Suppressor macrophage treated with lipopolysaccharide for 1 hour (primary cell): ENCODE measurements at places on chromosomes 7 and 10.

DNA sequence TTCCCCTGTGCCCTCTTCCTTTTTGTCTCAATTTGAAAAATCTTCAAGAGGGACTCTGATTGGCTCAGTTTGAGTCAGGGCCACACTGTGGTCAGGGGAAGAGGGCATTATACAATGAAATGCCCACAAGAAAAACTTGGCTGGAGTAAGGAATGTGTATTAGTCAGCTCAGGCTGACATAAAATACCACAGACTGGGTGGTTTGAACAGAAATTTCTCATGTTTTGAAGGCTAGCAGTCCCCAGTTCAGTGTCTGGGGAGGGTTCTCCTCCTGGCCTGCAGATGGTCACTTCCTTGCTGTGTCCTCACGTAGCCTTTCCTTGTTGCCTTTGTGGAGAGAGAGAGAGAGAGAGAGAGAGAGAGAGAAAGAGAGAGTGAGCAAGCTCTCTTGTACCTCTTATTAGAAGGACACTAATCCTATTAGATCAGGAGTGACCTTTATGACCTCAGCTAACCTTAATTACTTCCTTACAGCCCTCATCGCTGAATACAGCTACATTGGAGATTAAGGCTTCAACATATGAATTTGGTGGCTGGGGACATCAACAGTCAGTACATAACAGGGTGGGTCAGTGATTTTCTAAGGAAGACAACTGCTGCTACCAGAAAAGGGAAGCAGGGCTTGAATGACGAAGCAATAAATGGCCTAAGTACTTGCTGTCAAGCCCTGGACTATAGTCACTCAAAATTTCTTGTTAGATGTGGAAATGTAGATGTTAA lies 25.8 kb upstream of the FAM13C start:
- DNase-seq, result peak; percentile 17

GRCh38 chr7:153017223-153017622 lies 257.7 kb downstream of the ACTR3B start:
- DNase-seq, result no peak

DNA sequence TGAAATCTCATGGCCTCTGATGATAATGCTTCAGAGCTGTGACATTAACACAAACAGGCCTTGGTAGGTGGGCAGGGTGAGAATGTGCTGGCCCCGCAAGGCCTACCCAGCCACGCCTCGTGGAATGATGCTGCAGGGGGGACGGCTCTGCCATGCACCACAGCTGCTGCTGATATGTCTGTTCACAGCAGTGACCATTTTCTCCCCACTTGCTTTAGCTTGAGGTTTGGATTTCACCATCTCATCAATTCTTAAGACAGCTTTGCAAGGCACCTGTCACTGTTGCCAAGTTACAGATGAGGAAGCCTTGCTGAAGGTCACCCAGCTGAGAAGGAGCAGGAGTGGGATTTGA lies 128.3 kb downstream of the PTPN20 start:
- DNase-seq, result no peak

GRCh38 chr7:54888067-54888733 lies 129.2 kb upstream of the SEC61G start:
- no peak for DNase-seq

GRCh38 chr7:46754140-46754720 lies 827.7 kb downstream of the TNS3 start:
- DNase-seq, result no peak

GRCh38 chr10:29839826-29840515 lies 205.2 kb upstream of the SVIL start:
- no peak for DNase-seq

- no peak for DNase-seq
These were observed 103.7 kb upstream of the IFRD1 start for GRCh38 chr7:112346381-112347060.

GRCh38 chr7:135856356-135857144 lies 107.9 kb upstream of the FAM180A start:
- no peak for DNase-seq

DNA sequence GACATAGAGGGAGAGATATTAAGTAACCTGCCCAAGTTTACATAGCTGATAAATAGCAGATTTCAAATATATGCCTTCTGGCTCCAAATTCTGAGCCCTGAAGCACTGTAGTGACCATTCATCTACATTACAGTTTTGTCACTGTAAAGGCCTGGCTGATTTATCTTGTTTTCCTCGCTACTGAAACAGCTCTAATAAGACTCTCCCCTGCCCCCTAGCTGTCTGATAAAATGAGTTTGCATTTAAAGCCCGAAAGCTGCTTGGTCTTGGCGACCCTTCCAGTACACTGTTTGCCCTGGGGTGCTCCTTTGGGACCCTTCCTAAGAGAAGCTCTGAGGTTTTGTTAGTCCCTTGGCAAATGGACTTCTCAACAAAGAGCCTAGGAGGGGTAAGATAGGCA lies 59.7 kb upstream of the RAB11FIP2 start:
- DNase-seq, result no peak

GRCh38 chr7:80940539-80941207 lies 21.8 kb upstream of the SEMA3C start:
- DNase-seq, result no peak

- DNase-seq, result peak; percentile 91
These were observed at the start of gene PAOX for GRCh38 chr10:133379152-133379800. Gene PAOX, plus strand, starts transcription at chr10:133379262. Its CDS starts 55 bp downstream, at chr10:133379317.

GRCh38 chr7:44073664-44074348 lies 8.4 kb upstream of the PGAM2 start:
- DNase-seq, result peak; percentile 93

GRCh38 chr10:102185811-102186527 lies 33.8 kb downstream of the NOLC1 start:
- no peak for DNase-seq
